ENCODE measurements at places on chromosomes 2 and 18.

DNA sequence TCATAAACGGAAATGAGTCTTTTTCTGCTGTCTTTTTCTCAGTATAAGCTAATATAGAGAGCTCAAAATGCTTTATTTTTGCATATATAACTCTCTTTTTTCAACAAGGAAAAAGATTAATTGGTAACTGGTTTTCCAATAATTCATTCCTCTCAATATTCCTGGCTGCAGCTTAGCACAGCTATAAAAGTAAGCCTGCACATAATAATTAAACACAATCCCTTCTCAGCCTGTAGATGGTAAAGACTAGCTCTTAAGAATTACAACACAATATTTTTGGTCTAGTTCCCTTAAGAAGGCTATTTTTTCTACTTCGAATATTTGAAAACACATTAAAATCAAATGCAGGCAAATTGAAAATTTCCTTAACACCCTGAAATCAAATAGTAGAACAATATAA lies 258.0 kb downstream of the DOK6 start:
- DNase-seq = no peak

DNA sequence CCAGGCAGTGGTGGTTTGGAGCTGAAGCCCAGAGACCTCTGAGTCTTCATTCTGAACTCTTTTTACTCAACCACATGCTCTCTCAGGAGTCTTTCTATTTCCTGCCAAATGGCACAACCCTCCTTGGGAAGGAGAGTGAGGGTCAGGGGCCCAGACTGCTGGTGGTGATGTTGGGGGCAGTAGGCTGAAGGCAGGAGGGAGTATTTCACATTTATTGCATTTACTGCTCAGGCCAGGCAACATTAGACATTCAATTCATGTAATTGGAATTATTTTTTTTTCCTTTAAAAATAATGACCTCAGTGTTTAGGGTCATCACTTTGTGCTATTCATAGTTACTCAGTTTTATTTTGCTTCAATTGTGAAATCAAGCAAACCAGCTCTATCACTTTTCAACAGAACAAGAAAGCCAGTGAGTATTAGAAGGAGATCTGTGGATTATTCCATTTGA lies 311.3 kb upstream of the NT5C1B start:
- no peak for DNase-seq

DNA sequence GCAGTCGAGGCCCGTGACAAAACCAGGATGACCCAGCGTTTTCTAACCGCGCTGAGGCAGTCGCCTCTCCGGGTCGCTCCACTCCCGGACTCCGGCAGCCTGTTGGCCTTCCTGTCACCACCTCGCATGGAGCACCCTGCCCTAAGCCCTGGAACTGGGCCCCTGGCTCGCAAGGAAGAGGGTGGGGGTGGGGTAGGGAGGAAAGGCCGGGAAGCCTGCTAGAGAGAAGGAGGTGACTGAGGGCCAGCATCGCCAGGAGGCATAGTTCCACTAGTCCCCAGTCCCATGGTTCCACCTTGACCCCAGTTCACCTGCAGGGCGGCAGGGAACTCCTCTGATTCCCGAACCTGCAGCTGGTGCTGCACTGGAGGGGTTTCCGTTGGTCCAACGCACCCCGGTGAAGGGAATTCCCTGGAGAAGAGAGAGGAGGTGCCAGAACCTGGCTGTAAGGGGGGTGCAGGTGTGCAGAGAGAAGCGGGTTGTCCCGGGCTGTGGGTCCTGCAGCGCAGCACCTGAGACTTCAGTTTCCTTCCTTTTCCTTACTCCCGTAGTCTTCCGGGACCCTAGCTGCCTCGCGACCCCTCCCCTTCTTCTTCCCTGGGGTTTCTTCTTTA lies 11.8 kb upstream of the EN1 start:
- no peak for DNase-seq

- no peak for DNase-seq
Measured at GRCh38 chr2:237631007-237631785, 3.8 kb downstream of the LRRFIP1 start.

- no peak for DNase-seq
Measured at GRCh38 chr2:122341007-122341406, 585.6 kb downstream of the TSN start.

GRCh38 chr2:215982465-215982875 lies 30.9 kb downstream of the MREG start:
- DNase-seq = no peak
